Pancreas (tissue), 10 donors: ENCODE measurements at places on chromosomes 2 and 18. TPM values are rescaled to one million over a fixed set of nuclear protein-coding genes. Genes with fewer than 3 reads are reported as not detected.

Gene NOSTRIN
- total RNA-seq, result 24.3 TPM

Gene ORC4
- total RNA-seq, result 16.4 TPM

DNA sequence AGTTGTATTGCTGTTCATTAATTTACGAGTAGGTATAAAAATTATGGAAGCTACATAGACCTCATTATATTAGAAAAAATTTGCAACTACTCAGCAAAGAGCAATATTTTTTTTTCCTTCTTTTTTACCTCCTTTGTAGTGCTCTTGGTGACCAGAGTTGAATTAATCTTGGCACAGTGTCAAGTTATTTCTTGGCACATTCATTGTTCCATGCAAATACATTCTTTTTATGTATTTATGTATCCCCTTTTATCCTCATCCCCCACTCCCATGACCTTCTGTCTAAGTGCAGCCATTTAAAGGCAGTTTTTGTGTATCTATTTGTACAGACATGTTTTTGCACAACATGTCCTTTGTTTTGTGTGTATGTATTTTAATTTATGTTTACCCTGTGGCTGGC lies 224.5 kb downstream of the CCDC102B start:
- no peaks in the 10 kb centered on the region for H3K36me3 ChIP-seq
- H3K4me1 ChIP-seq, result no peaks in the 10 kb centered on the region
- no peak for DNase-seq

- no peak overlapping the region for H3K4me3 ChIP-seq
- DNase-seq, result no peak
- peaks cover 5% of the 10 kb centered on the region for H3K4me1 ChIP-seq
- H3K36me3 ChIP-seq, result peaks cover 6% of the 10 kb centered on the region
- H3K27me3 ChIP-seq, result no peaks in the 10 kb centered on the region
These were observed 16.5 kb downstream of the RNF149 start for GRCh38 chr2:101291973-101292372.

GRCh38 chr2:82748653-82749052 lies 1710.4 kb downstream of the SUCLG1 start:
- no peaks in the 10 kb centered on the region for H3K27me3 ChIP-seq
- no peaks in the 10 kb centered on the region for H3K4me1 ChIP-seq
- H3K4me3 ChIP-seq, result no peak overlapping the region
- DNase-seq, result no peak

DNA sequence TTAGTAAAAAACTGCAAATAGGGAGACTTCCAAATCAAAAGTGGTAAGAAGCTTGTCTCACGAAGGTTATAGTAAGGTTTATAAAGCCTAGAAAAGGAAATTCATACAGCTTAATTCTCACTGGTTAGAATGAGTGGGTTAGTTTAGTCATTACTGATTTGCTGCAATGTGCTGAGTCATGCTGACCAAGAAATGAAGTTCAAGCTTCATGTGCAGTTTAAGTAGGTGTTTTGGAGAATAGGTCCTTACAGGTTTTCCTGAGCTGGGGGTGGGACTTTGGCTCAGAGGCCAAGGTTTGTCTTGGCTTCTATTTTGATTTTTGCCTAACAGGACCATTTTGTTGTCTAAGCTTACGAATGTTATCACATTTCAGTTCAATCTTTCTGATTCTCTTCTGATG lies 15.1 kb downstream of the CLIP4 start:
- H3K36me3 ChIP-seq, result no peaks in the 10 kb centered on the region
- no peak overlapping the region for H3K27ac ChIP-seq
- DNase-seq, result no peak
- no peaks in the 10 kb centered on the region for H3K27me3 ChIP-seq

GRCh38 chr2:33307659-33308270 lies 168.7 kb upstream of the RASGRP3 start:
- no peak for DNase-seq
- no peak overlapping the region for H3K4me3 ChIP-seq
- no peaks in the 10 kb centered on the region for H3K27me3 ChIP-seq
